ENCODE measurements at places on chromosomes 12 and 14. TPM values are rescaled to one million over a fixed set of nuclear protein-coding genes. Genes with fewer than 3 reads are reported as not detected.

- no peak for DNase-seq
- no peak overlapping the region for H3K27ac ChIP-seq
- H3K4me1 ChIP-seq: no peaks in the 10 kb centered on the region
- no peaks in the 10 kb centered on the region for H3K36me3 ChIP-seq
- no peak overlapping the region for H3K4me3 ChIP-seq
Measured at GRCh38 chr12:3335078-3335487, 155.9 kb upstream of the PRMT8 start.

GRCh38 chr12:45273717-45274271 lies 57.9 kb downstream of the ANO6 start:
- no peak overlapping the region for H3K4me3 ChIP-seq
- peaks cover 27% of the 10 kb centered on the region for H3K4me1 ChIP-seq
- no peaks in the 10 kb centered on the region for H3K36me3 ChIP-seq
- DNase-seq: peak; percentile 92
- H3K27me3 ChIP-seq: no peaks in the 10 kb centered on the region

- H3K27ac ChIP-seq: no peak overlapping the region
- H3K27me3 ChIP-seq: no peaks in the 10 kb centered on the region
- no peak overlapping the region for H3K4me3 ChIP-seq
- DNase-seq: no peak
- H3K36me3 ChIP-seq: no peaks in the 10 kb centered on the region
Measured at GRCh38 chr12:49806321-49806813, 21.8 kb downstream of the NCKAP5L start.

GRCh38 chr14:74400031-74400685 lies 25.9 kb downstream of the SYNDIG1L start:
- peaks cover 45% of the 10 kb centered on the region for H3K27me3 ChIP-seq
- no peak for DNase-seq
- no peak overlapping the region for H3K27ac ChIP-seq
- no peaks in the 10 kb centered on the region for H3K4me1 ChIP-seq
- no peak overlapping the region for H3K4me3 ChIP-seq
- H3K36me3 ChIP-seq: no peaks in the 10 kb centered on the region

DNA sequence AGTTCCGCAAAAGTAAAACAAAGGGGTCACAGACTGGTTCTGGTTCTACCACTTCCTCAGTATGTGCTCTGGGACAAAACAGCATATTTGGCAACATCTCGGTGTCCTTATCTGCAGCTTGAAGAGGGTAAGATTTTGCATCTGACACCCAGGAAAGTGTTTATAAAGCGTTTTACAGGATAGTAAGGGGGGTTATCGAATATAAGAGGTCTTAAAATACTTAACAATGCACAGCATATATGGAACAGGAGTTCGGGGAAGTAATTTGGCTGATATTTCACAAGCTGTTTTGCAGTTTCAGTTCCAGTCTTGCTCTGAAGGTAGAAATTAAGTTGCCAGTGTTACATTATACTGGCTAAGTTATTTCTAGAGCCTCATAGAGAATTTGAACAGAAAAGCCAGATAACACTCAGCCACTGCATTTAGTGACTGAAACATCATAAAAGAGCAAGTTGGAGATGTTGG lies 904 bp upstream of the MAP4K5 start:
- H3K4me1 ChIP-seq: peaks cover 41% of the 10 kb centered on the region
- no peak for DNase-seq
- no peaks in the 10 kb centered on the region for H3K27me3 ChIP-seq
- peak overlapping the region; percentile 82 for H3K4me3 ChIP-seq
- H3K36me3 ChIP-seq: no peaks in the 10 kb centered on the region

DNA sequence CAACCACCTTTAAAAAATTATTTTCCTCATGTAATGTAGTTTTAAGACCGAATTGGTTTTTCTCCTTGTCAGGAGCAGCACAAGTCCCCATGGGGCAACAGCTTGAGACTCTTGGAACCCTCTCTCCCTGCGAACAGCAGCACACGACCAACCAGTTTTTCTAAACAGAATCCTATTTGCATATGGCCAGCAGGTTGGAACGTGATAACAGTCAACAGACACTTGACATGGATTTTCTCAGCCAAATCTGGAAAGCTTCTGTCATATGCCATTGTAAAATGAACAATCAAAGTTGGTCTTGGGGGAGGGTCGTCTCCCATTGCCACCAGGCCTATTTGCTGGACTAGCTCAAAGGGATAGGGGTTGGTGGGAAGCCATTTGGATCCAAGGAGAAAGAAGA lies 1915.0 kb upstream of the FLRT2 start:
- H3K27me3 ChIP-seq: no peaks in the 10 kb centered on the region
- no peaks in the 10 kb centered on the region for H3K4me1 ChIP-seq
- no peak for DNase-seq
- H3K36me3 ChIP-seq: no peaks in the 10 kb centered on the region
- no peak overlapping the region for H3K4me3 ChIP-seq
- H3K27ac ChIP-seq: no peak overlapping the region

GRCh38 chr14:106738075-106738474 lies 1211.7 kb downstream of the TMEM121 start:
- H3K36me3 ChIP-seq: no peaks in the 10 kb centered on the region
- no peak overlapping the region for H3K27ac ChIP-seq
- H3K27me3 ChIP-seq: no peaks in the 10 kb centered on the region
- no peaks in the 10 kb centered on the region for H3K4me1 ChIP-seq

GRCh38 chr12:49200919-49201594 lies 12.2 kb upstream of the TUBA1A start:
- no peaks in the 10 kb centered on the region for H3K27me3 ChIP-seq
- H3K36me3 ChIP-seq: no peaks in the 10 kb centered on the region
- H3K4me1 ChIP-seq: peaks cover 26% of the 10 kb centered on the region
- DNase-seq: peak; percentile 84

GRCh38 chr12:75917715-75918114 lies 113.9 kb downstream of the PHLDA1 start:
- no peak overlapping the region for H3K4me3 ChIP-seq
- H3K4me1 ChIP-seq: no peaks in the 10 kb centered on the region
- no peak for DNase-seq
- no peak overlapping the region for H3K27ac ChIP-seq
- no peaks in the 10 kb centered on the region for H3K36me3 ChIP-seq

- no peaks in the 10 kb centered on the region for H3K4me1 ChIP-seq
- no peak overlapping the region for H3K27ac ChIP-seq
- H3K4me3 ChIP-seq: no peak overlapping the region
Measured at GRCh38 chr14:103317976-103318580, 16.0 kb upstream of the EIF5 start.

DNA sequence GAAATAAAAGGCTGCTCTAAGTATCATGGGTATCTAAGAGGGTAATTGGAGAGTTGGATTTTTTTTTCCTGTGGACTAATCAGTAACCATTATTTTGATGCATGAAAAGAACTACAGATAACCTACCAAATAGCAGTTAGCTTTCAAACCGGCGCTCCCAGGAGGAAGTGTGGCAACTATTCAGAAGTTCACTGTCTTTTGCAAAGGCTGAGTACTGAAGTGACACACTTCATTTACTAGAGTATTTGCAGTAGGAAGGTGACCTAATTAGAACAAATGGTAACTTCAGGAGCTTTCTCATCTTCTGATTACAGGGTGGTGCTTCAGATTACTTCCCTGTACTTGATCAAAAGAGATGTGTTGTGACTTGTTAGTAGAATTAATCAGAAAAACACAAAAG lies 87.7 kb downstream of the PELI2 start:
- DNase-seq: no peak
- H3K4me3 ChIP-seq: no peak overlapping the region
- no peaks in the 10 kb centered on the region for H3K4me1 ChIP-seq

GRCh38 chr12:47184229-47184628 lies 104.5 kb upstream of the AMIGO2 start:
- H3K27ac ChIP-seq: no peak overlapping the region
- H3K4me1 ChIP-seq: peaks cover 22% of the 10 kb centered on the region
- H3K36me3 ChIP-seq: no peaks in the 10 kb centered on the region
- no peak for DNase-seq
- H3K4me3 ChIP-seq: no peak overlapping the region
- H3K27me3 ChIP-seq: no peaks in the 10 kb centered on the region

GRCh38 chr12:121326996-121327674 lies 25.1 kb downstream of the ANAPC5 start:
- H3K27ac ChIP-seq: no peak overlapping the region
- H3K4me1 ChIP-seq: no peaks in the 10 kb centered on the region
- H3K36me3 ChIP-seq: peaks cover 77% of the 10 kb centered on the region
- no peak for DNase-seq
- no peaks in the 10 kb centered on the region for H3K27me3 ChIP-seq

DNA sequence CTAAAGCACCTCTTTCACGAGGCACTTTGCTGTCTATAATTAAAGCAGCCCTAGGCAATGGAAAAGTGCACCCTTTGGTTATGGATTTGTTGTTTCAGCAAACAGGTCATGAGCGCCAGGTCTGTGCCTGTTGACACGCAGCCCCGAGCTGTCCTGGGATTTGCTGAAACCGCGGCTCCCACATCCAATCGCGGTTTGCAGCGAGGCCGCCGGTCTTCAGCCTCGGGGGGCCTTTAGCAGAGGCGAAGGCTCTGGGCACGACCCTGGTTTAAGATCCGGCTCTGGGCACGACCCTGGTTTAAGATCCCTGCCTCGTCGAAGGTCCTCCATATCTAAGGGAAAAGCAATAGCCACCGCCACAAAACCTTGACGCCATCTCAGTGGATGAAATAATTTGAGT lies 79.2 kb downstream of the GLT1D1 start:
- peaks cover 19% of the 10 kb centered on the region for H3K27me3 ChIP-seq
- no peaks in the 10 kb centered on the region for H3K36me3 ChIP-seq
- H3K4me3 ChIP-seq: no peak overlapping the region
- H3K4me1 ChIP-seq: no peaks in the 10 kb centered on the region
- no peak overlapping the region for H3K27ac ChIP-seq
- no peak for DNase-seq

DNA sequence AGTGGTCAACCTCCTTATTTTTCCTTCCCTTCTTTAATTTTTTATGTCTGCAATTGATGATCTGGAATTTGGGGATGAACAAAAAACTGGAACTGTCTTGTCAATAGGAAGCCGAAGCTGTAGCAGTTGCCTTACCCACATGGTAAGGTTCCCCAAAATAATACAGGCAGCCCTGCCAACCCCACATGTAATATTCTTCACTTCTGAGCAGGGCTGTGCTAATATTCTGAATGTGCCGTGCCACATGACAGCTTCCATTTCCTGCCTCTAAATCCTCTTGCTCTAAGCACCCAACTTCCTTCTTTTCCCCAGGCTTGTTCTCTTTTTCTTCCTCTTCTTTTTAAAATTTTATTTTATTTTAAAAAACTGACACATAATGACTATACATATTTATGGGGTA lies 39.6 kb downstream of the GPATCH2L start:
- no peak overlapping the region for H3K27ac ChIP-seq
- H3K4me3 ChIP-seq: no peak overlapping the region
- DNase-seq: no peak
- peaks cover 9% of the 10 kb centered on the region for H3K4me1 ChIP-seq

- H3K4me1 ChIP-seq: no peaks in the 10 kb centered on the region
- H3K4me3 ChIP-seq: no peak overlapping the region
- H3K27ac ChIP-seq: no peak overlapping the region
- no peak for DNase-seq
- H3K36me3 ChIP-seq: peaks cover 50% of the 10 kb centered on the region
Measured at GRCh38 chr12:117151403-117152031, 38.8 kb downstream of the FBXO21 start.

- DNase-seq: no peak
- H3K4me3 ChIP-seq: no peak overlapping the region
- peaks cover 18% of the 10 kb centered on the region for H3K4me1 ChIP-seq
- no peaks in the 10 kb centered on the region for H3K27me3 ChIP-seq
- H3K36me3 ChIP-seq: no peaks in the 10 kb centered on the region
Measured at GRCh38 chr14:36859119-36859518, 197.5 kb downstream of the PAX9 start.

GRCh38 chr14:96177766-96178375 lies 26.8 kb upstream of the BDKRB2 start:
- no peaks in the 10 kb centered on the region for H3K36me3 ChIP-seq
- no peaks in the 10 kb centered on the region for H3K4me1 ChIP-seq
- no peak for DNase-seq

DNA sequence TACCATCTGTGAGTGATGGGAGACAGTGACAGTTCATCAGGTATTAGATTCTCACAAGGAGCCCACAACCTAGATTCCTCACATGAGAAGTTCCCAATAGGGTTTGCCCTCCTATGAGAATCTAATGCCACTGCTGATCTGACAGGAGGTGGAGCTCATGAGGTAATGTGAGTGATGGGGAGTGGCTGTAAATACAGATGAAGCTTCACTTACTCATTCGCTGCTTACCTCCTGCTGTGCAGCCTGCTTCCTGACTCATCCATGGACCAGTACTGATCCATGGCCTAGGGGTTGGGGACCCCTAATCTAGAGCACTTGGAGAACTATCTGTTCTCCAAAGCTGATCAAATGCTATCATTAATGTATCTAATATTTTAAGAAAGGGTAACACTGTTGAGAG lies 17.7 kb downstream of the CLEC2D start:
- no peaks in the 10 kb centered on the region for H3K27me3 ChIP-seq
- H3K36me3 ChIP-seq: no peaks in the 10 kb centered on the region
- H3K4me1 ChIP-seq: peaks cover 6% of the 10 kb centered on the region
- DNase-seq: peak; percentile 69
- no peak overlapping the region for H3K4me3 ChIP-seq

DNA sequence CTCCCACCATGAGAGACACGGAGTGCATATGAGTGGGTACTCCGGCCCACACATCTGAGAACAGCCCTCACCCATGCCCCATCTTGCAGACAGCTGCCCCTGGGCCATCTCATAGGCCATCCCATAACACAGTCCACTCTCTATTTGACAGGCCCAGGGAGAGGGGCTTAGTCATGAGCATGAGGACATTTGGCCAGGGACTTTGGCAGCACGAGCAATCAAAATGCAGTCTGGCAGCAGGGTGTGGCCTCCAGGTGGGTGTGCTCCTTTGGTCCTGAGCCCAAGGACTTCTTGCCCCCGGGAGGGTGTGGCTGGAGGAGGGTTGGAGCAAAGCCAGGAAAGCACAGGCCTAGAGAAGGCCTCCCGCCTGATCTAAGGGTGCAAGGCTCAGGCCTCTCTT lies 25.6 kb downstream of the EMP1 start:
- H3K4me3 ChIP-seq: no peak overlapping the region
- H3K27me3 ChIP-seq: no peaks in the 10 kb centered on the region
- peaks cover 31% of the 10 kb centered on the region for H3K4me1 ChIP-seq
- peaks cover 2% of the 10 kb centered on the region for H3K36me3 ChIP-seq

DNA sequence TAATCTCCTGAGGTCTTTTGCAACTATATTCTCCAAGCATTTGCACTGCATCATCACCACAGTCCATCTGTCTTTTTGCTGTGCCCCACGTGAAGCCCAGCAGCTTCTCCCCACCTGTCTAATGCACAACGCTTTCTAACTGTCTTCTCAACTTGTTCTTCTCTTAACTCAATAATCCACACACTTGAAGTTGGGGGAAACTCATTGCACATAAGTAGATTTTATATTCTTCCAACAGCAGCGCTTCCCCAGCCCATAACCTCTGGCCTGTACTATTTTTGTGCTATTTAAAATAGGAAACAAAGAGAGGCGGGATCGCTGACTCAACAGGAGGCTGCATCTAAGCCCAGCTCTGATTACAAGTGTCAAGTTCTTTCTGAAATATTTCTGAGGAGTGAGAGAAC lies 226.7 kb downstream of the GXYLT1 start:
- peaks cover 50% of the 10 kb centered on the region for H3K27me3 ChIP-seq
- no peaks in the 10 kb centered on the region for H3K4me1 ChIP-seq
- H3K4me3 ChIP-seq: no peak overlapping the region
- no peak overlapping the region for H3K27ac ChIP-seq
- no peaks in the 10 kb centered on the region for H3K36me3 ChIP-seq

The SYCP3 gene
- not detected for total RNA-seq

The TTC9 gene
- 3.6 TPM for total RNA-seq

The KRT77 gene
- not detected for total RNA-seq

The OR4Q2 gene
- not detected for total RNA-seq

The C14orf180 gene
- total RNA-seq: not detected

The EGLN3 gene
- total RNA-seq: 3.2 TPM

The PLA2G1B gene
- not detected for total RNA-seq

The KRT71 gene
- total RNA-seq: not detected

The NANOG gene
- not detected for total RNA-seq

The GPD1 gene
- total RNA-seq: 0.11 TPM

The SLC6A15 gene
- not detected for total RNA-seq

The CCDC184 gene
- not detected for total RNA-seq

The PSMB11 gene
- not detected for total RNA-seq

The DEPDC4 gene
- 2.0 TPM for total RNA-seq
